ENCODE measurements at places on chromosomes 16 and 17. TPM values are rescaled to one million over a fixed set of nuclear protein-coding genes. Genes with fewer than 3 reads are reported as not detected.

Gene GINS2
- total RNA-seq, result 0.82 TPM

Gene RRAD
- total RNA-seq, result 0.40 TPM

Gene TPSAB1
- 1.4 TPM for total RNA-seq

Gene HBQ1
- total RNA-seq, result 0.32 TPM

Gene SLC5A10
- not detected for total RNA-seq

Gene XYLT1
- 8.2 TPM for total RNA-seq

Gene SLFN12L
- 0.95 TPM for total RNA-seq

Gene DOC2B
- 7.7 TPM for total RNA-seq

Gene MT3
- total RNA-seq, result not detected

Gene ZG16B
- total RNA-seq, result 0.43 TPM

Gene KRT33A
- not detected for total RNA-seq

Gene TRIM47
- total RNA-seq, result 10.9 TPM

Gene SPEM1
- total RNA-seq, result not detected

Gene CCL3
- total RNA-seq, result 3.5 TPM

Gene ZFPM1
- 19.9 TPM for total RNA-seq

Gene KRT9
- total RNA-seq, result not detected

Gene WFIKKN1
- 0.79 TPM for total RNA-seq

Gene NPIPB9
- 0.98 TPM for total RNA-seq

Gene LDHD
- total RNA-seq, result 8.6 TPM

Gene PLEKHG4
- total RNA-seq, result 6.8 TPM

Gene CIBAR2
- not detected for total RNA-seq

Gene ASPA
- total RNA-seq, result 0.97 TPM

Gene KRT28
- not detected for total RNA-seq

Gene CHD9
- 29.8 TPM for total RNA-seq

Gene EFTUD2
- total RNA-seq, result 37.3 TPM

Gene GPR179
- not detected for total RNA-seq

Gene TPSG1
- total RNA-seq, result 0.26 TPM

Gene CENPX
- 14.4 TPM for total RNA-seq

Gene EME1
- 0.94 TPM for total RNA-seq

Gene CLDN9
- total RNA-seq, result 1.7 TPM
